ENCODE measurements at places on chromosomes 1 and 21. TPM values are rescaled to one million over a fixed set of nuclear protein-coding genes. Genes with fewer than 3 reads are reported as not detected.

UTS2 gene
- total RNA-seq, result 1.6 TPM

UBE2U gene
- not detected for total RNA-seq

GRCh38 chr21:32282992-32283391, 4.1 kb upstream of the MIS18A start:
- DNase-seq, result no peak
- no peak overlapping the region for H3K4me3 ChIP-seq
- no peaks in the 10 kb centered on the region for H3K27me3 ChIP-seq

DNA sequence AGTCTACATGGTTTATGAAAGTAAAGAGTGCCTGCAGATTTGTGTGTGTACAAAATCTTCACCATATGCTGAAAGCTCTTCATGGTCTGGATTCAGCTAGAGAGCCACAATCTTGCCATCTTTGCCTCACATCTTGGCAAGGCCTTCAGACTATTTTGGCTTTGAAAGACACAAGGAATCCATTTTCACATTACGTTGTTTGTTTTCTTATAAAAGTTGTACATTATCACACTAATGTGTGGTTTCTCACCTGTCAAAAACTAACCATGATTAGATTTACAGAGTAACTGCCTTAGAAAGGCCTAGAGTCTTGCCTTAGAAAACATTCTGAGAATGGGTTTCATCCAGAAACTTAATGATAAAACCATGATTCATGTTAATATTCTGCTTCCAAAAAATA, 494.6 kb downstream of the NEGR1 start:
- H3K4me1 ChIP-seq, result no peaks in the 10 kb centered on the region
- no peaks in the 10 kb centered on the region for H3K36me3 ChIP-seq
- no peak overlapping the region for H3K4me3 ChIP-seq
- DNase-seq, result no peak

CYP4A22 gene
- not detected for total RNA-seq

- no peaks in the 10 kb centered on the region for H3K27me3 ChIP-seq
- H3K4me3 ChIP-seq, result no peak overlapping the region
- peaks cover 2% of the 10 kb centered on the region for H3K36me3 ChIP-seq
- H3K4me1 ChIP-seq, result peaks cover 18% of the 10 kb centered on the region
- no peak overlapping the region for H3K27ac ChIP-seq
Observed at GRCh38 chr1:44670751-44671640, 3.3 kb downstream of the TMEM53 start.

- no peaks in the 10 kb centered on the region for H3K27me3 ChIP-seq
- DNase-seq, result no peak
- peaks cover 14% of the 10 kb centered on the region for H3K36me3 ChIP-seq
- H3K4me3 ChIP-seq, result no peak overlapping the region
Observed at GRCh38 chr1:88763649-88764406, 79.8 kb downstream of the PKN2 start.

KDF1 gene
- 1.8 TPM for total RNA-seq

MYCL gene
- total RNA-seq, result not detected

DNA sequence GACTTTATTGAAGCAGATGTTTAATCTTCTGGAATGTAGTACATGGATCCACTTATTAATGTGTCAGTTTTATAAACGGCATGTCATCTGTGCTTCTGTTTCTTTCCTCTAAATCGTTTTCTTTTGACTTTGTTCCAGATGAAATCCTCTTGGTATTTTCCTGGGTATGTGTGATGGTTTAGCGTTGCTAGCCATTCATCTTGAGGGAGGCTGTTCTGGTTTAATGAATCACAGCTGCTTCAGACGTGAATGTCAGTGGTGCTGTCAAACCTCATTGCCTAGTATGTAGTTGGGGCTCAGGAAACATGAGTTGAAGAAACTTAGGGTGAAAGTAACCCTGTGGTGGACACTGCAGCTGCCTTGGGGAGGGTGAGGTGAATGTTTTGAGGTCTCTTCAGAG, 33.2 kb downstream of the KCNK1 start:
- no peaks in the 10 kb centered on the region for H3K27me3 ChIP-seq
- DNase-seq, result no peak
- H3K4me1 ChIP-seq, result no peaks in the 10 kb centered on the region
- H3K4me3 ChIP-seq, result no peak overlapping the region
- H3K27ac ChIP-seq, result no peak overlapping the region

DNA sequence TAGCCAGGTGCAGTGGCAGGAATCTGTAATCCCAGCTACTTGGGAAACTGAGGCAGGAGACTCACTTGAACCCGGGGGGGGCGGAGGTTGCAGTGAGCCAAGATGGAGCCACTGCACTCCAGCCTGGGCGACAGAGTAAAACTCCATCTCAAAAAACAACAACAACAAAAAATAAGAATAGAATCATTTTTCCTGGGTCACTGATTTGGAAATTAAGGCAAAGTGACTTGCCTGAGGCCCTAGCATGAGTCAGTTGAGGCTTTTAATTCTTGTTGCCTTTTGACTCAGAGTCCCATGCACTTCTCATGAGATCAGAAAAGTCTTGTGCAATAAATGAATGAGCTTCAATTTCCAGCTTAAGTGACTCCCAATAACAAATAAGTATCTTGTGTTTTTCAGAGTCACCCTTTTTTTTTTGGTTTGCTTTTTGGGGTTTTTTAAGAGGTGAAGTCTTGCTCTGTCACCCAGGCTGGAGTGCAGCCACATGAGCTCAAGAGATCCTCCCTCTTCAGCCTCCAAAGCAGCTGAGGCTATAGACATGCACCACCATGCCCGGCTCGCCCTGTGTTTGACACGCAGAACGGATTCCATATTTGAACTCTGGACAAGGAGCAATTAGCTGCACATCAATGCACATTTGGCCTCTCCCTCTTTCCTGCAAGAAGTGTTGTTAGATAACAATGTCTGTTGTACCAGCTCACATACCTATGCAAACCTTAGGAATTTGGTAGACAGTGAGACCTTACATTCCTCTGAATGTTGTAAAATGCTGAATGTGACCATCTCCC, 3.4 kb upstream of the PLEKHM2 start:
- H3K27ac ChIP-seq, result no peak overlapping the region
- H3K27me3 ChIP-seq, result peaks cover under 1% of the 10 kb centered on the region
- H3K4me3 ChIP-seq, result no peak overlapping the region
- peaks cover 11% of the 10 kb centered on the region for H3K4me1 ChIP-seq
- H3K36me3 ChIP-seq, result no peaks in the 10 kb centered on the region
- DNase-seq, result no peak

GRCh38 chr1:176566004-176566975, 103.3 kb downstream of the PAPPA2 start:
- H3K4me3 ChIP-seq, result no peak overlapping the region
- no peak overlapping the region for H3K27ac ChIP-seq
- H3K4me1 ChIP-seq, result no peaks in the 10 kb centered on the region

IL24 gene
- not detected for total RNA-seq

DNA sequence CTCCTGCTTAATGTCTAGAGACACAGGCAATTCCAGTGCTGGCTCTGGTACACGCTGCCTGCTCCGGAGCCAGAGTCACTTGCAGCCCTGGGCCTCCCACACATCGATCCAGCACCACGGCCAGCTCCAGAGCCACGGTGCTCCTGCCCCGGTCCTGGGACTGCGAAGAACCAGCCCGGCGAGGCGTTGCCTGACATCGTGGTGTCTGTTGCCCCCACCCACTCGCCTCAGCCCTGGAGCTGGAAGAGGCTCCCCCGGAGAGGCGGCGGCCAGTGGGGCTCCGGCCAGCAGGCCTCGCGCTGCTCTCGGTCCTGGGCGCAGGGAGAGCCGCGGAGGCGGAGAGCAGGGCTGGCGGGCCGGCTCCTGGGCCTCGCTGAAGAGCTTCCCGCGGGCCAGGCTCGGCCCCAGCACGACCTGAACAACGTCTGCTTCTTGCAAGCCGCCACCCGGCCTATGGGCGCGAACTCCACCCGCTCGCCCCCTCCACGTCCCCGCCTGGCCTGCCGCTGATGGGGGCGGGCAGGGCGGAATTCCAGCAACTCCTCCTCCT, 364.8 kb downstream of the CEP170 start:
- no peak for DNase-seq
- H3K36me3 ChIP-seq, result no peaks in the 10 kb centered on the region
- H3K27ac ChIP-seq, result no peak overlapping the region
- no peak overlapping the region for H3K4me3 ChIP-seq
- no peaks in the 10 kb centered on the region for H3K27me3 ChIP-seq

- H3K4me1 ChIP-seq, result no peaks in the 10 kb centered on the region
- H3K27me3 ChIP-seq, result no peaks in the 10 kb centered on the region
- H3K4me3 ChIP-seq, result no peak overlapping the region
- H3K27ac ChIP-seq, result no peak overlapping the region
- DNase-seq, result no peak
- no peaks in the 10 kb centered on the region for H3K36me3 ChIP-seq
Observed at GRCh38 chr1:3542676-3543075, 68.6 kb downstream of the MEGF6 start.

- H3K27me3 ChIP-seq, result no peaks in the 10 kb centered on the region
- H3K4me1 ChIP-seq, result no peaks in the 10 kb centered on the region
- DNase-seq, result no peak
- H3K4me3 ChIP-seq, result no peak overlapping the region
Observed at GRCh38 chr1:241332987-241333386, 24.0 kb downstream of the RGS7 start.

RNF207 gene
- total RNA-seq, result 3.8 TPM

DNA sequence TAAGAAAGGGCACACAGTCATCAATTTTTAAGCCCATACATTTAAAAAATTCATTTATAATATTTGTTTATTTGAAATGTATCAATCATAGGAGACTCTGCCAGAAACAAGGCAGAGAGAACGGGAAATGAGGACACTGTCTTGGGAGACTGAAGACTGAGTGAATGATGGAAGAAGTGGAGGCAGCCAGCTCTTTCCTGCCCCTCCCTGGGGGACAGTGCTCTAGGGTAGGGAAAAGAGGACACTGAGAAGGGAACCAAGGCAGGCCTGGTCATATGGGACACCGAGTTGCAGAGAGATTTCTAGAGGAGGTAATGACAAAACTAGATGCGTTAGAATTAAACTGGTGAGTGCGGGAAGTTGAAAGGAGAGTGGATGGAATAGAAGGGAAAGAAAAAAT, 31.6 kb downstream of the EEIG2 start:
- peak overlapping the region; percentile 2 for H3K4me3 ChIP-seq
- DNase-seq, result no peak
- no peaks in the 10 kb centered on the region for H3K27me3 ChIP-seq
- H3K36me3 ChIP-seq, result peaks cover 18% of the 10 kb centered on the region
- H3K4me1 ChIP-seq, result peaks cover 25% of the 10 kb centered on the region

CRABP2 gene
- total RNA-seq, result 0.68 TPM
